T-helper 9 cell (primary cell): ENCODE measurements at places on chromosomes 4 and X.

- no peak for DNase-seq
These were observed 53.5 kb downstream of the FNIP2 start for GRCh38 chr4:158822348-158822747.

DNA sequence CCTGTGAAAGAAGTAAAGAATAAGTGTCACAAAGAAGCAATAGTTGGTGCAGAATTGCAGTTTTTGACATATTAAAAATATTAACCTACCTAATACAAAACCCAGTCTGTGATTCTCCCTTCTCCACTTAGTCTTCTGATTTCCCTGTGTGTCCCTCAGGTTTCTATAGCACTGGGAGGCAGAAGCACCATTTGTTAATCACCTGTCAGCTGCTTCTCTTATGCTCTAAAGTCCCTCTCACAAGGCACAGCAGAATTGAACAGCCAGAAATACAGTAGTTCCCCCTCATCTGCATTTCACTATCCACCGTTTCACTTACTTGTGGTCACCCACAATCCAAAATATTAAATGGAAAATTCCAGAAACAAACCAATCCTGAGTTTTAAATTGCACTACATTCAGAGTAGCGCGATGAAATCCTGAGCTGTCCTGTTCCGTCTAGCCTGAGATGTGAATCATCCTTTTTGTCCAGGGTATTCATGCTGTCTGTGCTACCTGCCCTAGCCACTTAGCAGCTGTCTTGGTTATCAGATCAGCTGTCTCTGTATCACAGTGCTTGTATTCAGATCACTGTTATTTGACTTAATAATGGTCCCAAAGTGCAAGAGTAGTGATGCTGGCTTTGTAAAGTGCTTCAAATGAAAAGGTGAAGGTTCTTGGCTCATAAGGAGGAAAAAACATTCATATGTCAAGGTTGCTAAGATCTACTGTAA is 984.1 kb upstream of the GRID2 start:
- DNase-seq: no peak

DNA sequence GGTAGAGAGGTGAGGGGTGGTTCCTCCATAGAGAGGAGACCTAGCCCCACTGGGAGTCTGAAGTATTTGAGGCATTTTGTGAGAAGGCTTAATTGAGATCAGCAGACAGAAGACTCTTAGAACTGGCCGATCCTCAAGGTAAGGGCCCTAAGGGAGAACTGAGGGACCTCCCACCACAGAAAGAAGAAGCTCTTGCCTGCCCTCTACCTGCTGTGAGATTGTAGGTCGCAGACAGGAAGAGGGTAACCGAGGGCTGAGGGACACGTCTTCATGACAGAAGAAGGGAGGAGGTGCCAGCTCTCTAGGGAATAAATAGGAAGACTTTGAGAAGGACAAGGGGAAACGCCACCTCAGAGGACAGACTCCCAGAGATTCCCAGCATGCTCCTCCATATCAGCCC is 24.1 kb upstream of the MAGEC1 start:
- DNase-seq: no peak

DNA sequence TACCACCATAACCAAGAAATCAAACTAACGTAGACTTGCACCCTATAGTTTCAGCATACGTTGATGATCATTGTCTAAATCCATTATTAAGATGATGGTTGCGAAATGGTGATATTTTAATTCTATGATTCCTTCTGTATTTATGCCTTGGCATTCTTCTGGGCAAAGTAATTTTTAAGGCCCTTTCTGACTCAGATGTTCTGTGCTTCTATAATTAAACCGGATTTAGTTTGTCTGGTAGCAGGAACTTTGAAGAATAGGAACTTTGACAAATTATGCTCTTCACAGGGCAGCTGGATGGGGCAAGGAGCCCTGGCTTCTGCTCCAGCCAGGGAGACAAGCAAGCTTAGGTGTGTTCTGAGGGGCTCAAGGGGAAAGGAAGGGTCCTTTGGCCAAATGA is 23.8 kb upstream of the PLAC1 start:
- DNase-seq: no peak

GRCh38 chr4:7945709-7946380 is 6.2 kb upstream of the AFAP1 start:
- DNase-seq: no peak
